ENCODE measurements at places on chromosomes 2 and 18.
A peak's percentile ranks its signal among the peaks of the same experiment; 100 is the strongest.

DNA sequence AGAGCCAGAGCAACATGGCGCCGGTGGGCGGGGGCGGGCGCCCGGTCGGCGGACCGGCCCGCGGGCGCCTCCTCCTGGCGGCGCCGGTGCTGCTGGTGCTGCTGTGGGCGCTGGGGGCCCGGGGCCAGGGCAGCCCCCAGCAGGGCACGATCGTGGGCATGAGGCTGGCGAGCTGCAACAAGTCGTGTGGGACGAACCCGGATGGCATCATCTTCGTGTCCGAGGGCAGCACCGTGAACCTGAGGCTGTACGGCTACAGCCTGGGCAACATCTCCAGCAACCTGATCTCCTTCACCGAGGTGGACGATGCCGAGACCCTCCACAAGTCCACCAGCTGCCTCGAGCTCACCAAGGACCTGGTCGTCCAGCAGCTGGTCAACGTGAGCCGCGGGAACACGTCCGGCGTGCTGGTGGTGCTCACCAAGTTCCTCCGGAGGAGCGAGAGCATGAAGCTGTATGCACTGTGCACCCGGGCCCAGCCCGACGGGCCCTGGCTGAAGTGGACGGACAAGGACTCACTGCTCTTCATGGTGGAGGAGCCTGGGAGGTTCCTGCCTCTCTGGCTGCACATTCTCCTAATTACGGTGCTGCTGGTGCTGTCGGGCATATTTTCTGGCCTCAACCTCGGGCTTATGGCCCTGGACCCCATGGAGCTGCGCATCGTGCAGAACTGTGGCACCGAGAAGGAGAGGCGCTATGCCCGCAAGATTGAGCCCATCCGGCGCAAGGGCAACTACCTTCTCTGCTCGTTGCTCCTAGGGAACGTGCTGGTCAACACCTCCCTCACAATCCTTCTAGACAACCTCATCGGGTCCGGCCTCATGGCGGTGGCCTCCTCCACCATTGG is 507 bp downstream of the CNNM4 start:
- peak; percentile 83 for DNase-seq

- DNase-seq, result peak; percentile 94
Observed at GRCh38 chr18:39841482-39842365, 2113.3 kb upstream of the PIK3C3 start.

DNA sequence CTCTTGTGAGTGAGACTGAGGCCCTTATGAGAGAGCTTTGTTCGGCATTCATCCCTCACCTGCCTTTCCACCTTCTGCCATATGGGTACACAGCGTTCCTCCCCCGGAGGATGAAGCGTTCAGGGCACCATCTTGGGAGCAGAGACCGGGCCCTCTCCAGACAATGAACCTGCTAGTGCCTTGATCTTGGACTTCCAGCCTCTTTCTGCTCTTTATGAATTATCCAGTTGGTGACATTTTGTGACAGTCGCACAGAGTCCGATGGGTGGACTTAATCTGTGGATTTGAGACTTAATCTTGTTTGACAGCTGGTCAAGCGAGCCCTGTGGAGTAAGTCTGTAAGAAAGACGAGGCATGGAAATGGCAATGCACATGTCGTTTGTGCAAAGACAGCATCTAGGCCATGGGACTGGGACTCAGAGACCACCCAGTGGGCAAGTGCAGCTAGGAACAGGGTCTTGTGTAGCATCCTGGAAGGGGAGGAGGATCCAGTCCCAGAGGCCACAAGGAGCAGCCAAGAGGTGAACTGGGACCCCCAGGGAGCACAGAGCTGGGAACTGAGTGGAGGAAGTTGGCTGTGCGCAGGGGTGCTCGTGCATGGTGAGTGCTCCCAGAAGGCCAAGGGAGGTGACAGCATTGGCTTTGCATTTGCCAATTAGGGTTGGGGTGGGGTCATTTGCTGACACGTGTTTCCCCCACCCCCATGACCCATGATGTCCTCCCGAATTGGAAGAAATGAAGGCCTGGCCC is 69.5 kb upstream of the HDAC4 start:
- DNase-seq, result no peak

DNA sequence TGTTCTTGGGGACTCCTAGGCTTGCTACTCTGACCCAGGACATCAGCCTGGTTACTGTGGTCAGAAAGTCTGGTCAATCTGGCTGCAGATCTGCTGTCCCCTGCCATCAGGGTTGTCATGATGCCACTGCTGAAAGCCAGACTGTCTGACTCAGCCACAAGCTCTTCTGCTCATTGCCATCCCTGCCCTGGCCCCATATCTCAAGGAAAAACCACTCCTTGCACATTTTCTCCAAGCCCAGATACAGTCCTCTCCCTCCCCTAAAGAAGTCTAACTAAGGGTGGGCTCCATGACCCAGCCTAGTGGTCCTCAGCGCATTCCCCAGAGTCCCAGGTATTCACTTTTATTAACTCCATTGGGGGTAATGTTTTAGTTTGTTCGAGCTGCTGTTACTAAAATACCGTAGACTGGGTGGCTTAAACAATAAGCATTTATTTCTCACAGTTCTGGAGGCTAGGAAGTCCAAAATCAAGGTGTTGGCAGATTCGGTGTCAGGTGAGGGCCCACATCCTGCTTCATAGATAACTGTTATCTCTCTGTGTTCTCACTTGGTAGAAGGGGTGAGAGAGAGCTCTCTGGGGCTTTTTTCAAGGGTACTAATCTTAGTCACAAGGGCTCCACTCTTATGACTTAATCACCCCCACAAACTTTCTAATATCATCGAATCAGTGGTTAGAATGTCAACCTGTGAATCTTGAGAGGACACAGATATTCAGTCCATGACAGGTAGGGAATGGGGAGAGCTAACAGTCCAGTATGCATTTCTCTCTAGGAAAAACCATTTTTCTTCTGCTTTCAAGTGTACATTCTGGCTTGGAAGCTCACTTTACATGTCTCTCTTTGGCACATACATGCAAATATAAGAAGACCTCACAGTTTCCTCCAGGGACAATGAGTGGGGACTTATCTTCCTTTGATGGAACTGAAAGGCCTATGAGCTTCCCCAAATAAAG is 94.8 kb upstream of the CXCR4 start:
- no peak for DNase-seq

DNA sequence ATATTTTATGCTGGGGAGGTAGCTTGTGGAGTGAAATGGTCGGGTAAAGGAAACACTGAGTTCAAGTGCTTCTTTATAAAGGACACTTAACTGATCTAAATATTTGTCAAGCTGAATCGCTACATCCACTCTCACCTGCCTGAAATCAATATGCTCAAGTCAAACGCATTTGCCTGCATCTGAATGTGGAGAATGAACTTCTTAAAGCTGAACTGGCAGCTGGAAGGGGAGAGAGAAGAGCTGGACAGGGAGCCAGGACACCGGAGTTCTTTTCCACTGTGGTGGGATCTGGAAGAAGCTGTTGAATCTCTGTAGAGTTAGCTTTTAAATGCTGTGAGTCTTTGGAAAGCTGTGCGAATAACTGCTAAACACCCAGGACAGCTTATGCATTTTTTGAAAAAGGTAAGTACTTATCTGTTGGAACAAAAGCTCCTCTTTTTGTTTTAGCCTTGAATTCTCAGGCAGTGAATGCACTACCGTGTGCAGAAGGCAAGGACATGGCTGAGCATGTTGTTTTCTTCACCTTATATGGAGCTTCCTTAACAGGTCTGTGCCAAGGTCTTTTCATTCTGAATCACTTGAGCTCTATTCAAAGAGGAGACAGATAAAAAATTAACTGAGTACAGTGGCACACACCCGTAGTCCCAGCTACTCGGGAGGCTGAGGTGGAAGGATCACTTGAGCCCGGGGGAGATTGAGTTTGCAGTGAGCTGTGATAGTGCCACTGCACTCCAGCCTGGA is 74.2 kb upstream of the KLF7 start:
- no peak for DNase-seq

- DNase-seq, result no peak
Observed at GRCh38 chr2:30741576-30741975, 65.7 kb downstream of the CAPN13 start.

DNA sequence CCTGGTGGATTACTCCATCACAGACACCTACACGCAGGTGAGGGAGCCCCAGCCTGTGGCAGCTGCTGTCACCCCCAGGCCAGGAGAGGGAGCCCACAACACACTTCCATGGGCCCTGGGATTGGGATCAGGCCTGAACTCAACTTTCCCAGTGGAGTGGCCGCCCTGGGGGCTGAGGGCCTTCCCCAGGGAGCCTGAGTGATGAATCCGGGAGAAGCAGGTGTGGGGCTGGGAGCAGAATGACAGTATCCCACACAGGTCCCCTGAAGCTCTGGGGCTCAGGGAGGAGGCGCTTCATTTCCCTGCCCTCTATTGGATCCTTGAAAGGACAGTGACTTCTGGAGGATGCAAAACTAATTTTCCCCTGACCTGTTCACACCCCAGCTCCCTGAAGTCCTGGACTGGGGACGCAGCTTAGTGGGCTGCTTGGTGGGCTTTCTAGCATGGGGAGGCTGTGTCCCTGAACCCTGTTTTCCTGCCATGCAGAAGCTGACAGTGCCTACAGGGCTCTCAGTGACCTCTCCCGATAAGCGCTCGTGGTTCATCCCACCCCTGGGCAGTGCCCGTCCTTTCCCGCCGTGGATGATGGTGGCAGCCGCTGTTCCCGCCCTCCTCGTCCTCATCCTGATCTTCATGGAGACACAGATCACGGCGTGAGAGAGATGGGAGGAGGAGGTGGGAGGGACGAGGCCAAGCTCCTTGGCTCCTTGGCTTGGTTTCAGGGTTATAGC is 11.0 kb downstream of the SLC4A3 start:
- no peak for DNase-seq

DNA sequence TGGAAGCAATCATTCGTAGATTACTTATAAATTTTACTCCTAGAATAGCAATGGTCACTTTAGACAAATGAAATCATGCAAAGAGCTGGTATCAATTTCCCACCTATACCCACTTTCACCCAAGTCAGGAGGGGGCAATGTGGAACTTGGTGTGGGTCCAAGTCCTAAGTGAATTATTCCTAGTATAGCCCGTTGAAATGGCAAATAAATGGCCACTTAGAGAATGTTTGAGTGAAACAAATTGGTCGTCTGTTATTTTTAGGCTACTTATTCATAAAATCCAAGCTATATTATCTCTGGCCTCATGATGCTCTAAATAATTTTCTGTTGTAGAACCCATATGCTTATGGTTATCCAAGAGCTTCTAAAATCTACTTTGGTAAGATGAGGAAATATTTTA is 98.1 kb downstream of the MYO3B start:
- no peak for DNase-seq

DNA sequence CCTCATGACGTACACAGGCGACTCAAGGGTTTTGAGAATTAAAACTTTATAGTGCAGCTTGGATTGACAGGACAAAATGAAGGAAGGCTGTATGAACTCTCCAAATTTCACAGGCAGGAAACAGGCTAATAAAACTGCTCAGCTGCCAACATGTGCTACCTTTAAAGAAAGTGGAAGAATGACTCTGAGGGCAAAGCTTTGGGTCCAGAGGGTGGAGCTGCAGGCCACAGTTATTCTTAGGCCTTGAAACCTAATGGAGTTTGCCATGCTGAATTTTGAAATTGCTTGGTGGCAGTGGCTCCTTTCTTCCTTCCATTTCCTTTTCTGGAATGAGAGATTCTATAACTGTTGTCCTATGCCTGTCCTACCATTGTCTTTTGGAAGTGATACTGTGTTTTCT is 34.8 kb downstream of the HAT1 start:
- DNase-seq, result no peak

DNA sequence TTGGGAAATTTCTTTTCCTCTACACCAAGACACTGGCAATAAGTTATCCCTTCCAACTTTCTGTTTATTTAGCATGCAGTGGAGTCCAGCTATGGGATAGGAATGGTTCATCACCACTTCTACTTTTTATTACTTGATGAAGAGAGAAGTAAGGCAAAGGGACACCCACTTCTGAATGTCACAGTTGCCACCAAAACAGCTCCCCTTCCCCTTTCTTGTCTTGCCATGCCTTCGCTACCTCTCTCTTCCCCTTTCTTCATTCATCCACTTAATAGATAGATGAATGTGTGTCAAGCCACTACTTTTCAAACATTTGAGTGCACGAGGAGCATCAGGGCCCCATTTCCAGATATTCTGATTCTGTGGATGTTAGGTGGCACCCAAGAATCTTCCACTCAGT is 59.6 kb downstream of the KCTD18 start:
- DNase-seq, result no peak

DNA sequence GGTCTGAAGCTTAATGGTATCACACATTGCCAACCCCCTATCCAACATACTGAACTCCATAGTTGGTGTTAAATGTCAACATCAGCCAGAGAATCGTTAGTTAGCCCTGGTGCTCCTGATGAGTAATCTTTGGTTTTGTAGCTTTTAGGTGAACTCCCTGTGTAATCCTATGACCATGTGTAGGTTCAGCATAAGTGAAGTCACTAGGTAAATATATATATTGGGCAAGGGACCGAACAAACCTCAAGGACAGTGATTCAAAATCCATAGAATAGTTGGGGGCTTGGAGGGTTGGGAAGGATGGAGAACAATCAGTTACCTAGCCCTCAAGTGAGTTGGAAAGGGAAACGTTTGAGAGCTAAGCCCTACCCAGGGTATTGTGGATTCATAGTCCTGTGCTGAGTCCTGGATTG is 16.0 kb upstream of the AP1S3 start:
- DNase-seq, result no peak

DNA sequence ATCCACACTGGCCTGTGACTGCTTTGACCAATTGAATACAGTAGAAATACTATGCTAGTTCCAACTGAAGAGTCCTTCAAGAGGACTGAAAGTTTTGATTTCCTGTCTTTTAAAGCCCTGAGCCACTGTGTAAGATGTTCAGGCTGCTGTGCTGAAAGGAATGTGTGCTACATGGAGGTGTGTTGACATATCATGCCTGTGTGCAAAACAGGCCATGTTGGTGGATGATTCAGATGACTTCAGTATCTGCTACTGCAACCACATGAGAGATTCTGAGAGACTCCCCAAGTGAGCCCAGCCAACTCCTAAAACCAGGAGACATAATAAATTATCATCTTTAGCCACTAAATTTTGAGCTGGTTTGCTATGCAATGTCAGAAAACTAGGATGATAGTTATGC is 662.9 kb downstream of the ZEB2 start:
- no peak for DNase-seq

- no peak for DNase-seq
Observed at GRCh38 chr2:238415036-238415764, 11.5 kb upstream of the ASB1 start.

- no peak for DNase-seq
Observed at GRCh38 chr18:73551211-73551610, 596.4 kb downstream of the FBXO15 start.

GRCh38 chr2:108701208-108701607 is 18.1 kb upstream of the RANBP2 start:
- DNase-seq, result no peak

GRCh38 chr2:56871644-56872043 is 687.9 kb downstream of the CCDC85A start:
- DNase-seq, result no peak
